ENCODE measurements at places on chromosomes 2 and 18.

- no peak for DNase-seq
Measured at GRCh38 chr18:76803814-76804213, 18.5 kb upstream of the ZNF236 start.

- DNase-seq = no peak
Measured at GRCh38 chr2:222835143-222835822, 25.6 kb upstream of the ACSL3 start.

GRCh38 chr2:215736653-215737290 lies 276.6 kb downstream of the MREG start:
- no peak for DNase-seq

DNA sequence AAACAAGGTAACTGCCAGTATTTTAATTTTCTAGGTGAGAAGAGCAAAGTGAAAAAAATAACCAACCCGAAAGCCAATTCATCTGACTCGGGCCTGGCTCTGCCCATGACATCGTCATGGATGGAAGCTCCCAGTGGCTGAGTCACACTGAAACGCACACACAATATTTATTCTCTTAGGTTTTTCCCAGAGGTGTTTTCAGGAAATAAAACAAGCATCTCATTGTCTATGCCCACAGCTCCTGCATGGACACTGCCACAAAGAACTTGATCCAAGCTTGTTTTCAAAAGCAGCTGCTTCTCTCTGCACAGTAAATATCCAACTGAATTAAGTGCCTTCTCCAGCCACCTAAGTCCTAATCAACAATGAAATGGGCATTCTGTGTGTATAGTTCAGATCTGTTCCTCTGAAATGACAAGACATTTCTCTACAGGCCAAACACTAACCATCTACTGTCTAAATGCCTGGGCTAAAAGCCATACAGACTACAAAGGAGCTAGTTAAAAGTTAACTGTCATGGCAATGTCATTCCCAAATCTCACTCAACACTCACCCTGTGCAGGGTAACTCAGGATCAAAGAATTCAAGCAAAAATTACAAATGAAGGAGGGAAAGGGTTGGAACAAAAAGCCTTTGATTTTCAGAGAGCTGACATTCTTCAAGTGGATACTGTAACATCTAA lies 62.9 kb downstream of the RPL31 start:
- no peak for DNase-seq

- DNase-seq = no peak
Measured at GRCh38 chr18:77346208-77346810, 96.7 kb downstream of the GALR1 start.

DNA sequence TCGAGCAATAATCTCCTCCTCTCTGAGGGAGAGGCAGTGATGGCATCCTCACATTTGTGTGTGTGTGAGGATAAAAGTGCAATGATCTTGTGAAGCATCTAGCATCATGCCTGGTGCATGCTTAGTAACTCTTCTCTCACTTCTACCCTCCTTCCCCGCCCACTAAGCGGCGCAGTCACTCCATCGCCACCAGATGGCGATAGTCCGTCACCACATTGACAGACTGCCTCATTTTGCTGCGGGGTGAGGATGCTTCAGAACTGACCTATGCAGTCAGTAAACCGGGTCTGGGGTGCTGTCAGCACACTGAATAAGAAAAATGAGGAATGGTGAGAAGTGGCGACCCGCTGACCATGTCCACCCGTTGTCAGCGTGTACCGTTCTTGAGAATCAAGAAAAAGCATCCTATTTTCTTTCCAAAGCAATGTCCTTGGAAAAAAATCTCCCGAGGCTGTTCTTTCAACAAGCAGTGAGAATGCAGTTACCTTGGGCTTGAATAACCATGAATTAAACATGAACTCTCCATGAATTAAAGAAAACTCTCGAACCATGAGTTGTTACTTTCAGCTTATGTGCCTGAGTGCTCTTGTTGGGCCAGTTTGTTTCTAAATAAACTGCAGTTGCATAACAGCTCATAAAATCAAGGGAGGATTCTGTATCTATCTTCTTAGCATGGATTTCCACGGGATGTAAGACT lies 37.3 kb upstream of the TMEM177 start:
- DNase-seq = peak; percentile 27

GRCh38 chr2:178208817-178209216 lies 14.5 kb downstream of the OSBPL6 start:
- no peak for DNase-seq

GRCh38 chr2:26173776-26174482 lies 1.0 kb downstream of the GAREM2 start:
- no peak for DNase-seq

DNA sequence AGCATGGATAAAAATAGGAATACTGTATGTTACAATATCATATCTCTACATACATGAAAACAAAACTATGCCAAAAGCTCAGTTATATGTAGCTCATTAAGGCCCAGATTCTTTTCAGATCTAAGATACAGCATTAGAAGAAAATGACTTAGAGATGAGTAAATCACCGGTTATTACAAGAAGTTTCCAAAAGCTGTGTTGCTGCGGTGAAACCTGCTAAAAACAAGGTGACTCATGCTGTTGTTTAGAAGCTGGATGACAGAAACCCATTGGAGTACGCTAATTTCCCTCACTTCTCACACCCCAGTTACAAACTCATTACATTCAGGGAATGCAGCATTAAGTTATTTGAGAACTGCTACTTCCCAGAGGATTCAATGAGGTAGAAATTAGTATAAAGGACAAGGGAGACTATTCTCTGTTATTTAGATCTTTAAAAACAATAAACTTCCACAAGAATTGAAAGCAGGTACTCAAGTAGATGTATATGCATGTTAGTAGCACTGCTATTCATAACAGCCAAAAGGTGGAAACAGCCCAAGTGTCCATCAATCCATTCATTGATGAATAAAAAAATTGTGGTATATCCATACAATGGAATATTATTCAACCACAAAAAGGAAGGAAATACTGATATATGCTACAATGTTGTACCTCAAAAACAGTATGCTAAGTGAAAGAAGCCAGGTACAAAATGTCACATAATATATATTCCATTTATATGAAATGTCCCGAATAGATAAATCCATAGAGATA lies 32.6 kb downstream of the RBKS start:
- DNase-seq = no peak

DNA sequence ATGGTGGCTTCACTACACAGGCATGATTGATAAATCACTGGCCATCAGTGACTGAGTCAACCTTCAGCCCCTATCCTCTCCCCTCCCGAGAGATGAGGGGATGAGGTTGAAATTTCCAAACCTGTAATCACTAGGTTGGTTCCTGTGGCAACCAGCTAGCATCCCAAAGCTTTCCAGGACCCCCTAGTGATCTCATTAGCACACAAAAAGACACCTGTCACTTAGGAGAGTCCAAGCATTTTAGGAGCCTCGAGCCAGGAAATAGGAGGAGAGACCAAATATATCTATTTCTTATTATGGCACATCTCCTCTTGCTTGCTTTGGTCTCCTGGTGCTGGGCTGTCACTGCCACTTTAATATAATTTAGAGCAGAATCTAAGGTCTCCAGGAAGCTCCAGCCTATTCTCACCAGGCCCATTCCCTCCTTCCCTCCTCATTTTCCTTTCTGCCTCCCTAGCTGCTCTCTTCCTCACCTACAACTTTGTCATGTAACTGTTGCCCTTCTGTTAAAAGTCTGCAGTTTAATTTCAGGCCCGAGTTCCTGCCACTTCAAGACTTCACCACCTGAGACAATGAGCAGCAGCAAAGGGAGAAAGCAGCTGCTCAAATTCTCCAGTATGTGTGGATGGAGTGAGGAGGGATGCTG lies 33.2 kb upstream of the NAB1 start:
- no peak for DNase-seq

DNA sequence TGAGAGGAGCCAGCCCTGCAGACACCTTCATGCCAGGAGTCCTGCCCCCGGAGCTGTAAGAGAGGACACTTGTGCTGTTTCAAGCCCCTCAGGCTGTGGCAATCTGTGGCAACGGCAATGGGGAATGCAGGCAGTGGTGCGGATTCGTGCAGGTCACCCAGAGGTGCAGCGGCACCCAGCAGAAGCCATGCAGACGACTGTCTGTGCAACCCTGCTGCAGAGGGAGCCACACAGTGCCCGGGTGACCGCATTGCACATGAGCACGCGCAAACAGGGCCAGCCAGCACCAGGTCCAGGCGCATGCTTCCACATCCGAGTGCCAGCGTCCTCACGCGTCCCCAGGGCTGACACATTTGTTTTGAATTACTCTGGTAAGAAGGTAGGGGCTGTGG lies 84.8 kb upstream of the GPC1 start:
- DNase-seq = no peak

DNA sequence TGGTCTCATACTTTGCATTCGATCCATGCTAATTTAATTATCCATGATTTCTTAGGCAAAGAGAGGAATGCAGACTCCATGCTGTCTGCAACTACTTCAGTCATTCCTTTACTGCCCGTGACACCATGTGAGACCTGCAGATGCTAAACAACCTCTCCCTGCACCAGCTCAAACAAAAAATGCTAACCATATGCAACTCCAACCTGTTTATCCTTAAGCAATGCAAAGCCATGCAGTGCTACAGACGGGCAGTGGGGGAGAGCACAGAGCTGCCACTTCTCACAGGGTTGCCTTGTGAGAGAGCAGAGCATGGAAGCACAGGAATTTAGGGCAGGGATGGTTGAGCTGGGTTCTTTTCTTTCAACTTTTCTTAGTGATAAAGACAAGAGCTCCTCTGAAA lies 74.9 kb upstream of the KLHL14 start:
- DNase-seq = no peak

DNA sequence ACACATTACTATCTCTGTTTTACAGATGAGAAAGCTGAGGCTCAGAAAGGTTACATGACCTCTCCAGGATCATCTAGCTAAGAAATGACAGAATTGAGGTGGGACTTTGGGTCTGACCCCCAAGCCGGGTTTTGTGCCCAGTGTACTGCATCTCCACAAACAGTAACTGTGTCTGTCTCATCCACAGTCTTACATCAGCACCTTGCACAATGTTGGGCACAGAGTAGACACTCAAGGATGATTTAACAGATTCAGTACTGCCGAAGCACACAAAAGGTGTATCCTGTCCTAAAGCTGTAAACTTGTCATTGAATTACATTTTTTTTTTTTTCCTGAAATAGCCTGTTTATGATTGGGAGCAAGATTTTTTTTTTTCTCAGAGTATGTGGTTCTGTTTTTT lies 84.8 kb downstream of the ADCYAP1 start:
- no peak for DNase-seq

- no peak for DNase-seq
Measured at GRCh38 chr2:25728559-25728958, 55.2 kb upstream of the DTNB start.

- DNase-seq = no peak
Measured at GRCh38 chr2:74778381-74779264, 55.3 kb upstream of the HK2 start.

DNA sequence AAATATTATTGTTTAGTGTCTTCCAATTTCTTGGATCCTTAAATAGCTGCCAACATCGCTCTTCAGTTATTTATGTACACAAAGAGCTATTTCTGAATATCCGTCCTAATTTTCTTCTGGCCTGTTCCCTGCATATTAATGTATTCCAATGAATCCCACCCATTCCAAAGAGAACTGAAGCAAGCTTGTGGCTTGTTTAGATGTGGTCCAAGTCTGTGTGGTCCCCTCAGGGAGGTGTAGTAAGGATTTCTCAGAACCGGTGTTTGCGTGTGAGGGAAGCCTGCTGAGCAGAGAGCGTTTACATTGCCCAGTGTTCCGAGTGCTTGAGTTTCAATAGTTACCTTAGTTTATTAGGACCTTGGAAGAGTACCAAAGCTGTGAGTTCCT lies 25.1 kb upstream of the IL1R1 start:
- no peak for DNase-seq

DNA sequence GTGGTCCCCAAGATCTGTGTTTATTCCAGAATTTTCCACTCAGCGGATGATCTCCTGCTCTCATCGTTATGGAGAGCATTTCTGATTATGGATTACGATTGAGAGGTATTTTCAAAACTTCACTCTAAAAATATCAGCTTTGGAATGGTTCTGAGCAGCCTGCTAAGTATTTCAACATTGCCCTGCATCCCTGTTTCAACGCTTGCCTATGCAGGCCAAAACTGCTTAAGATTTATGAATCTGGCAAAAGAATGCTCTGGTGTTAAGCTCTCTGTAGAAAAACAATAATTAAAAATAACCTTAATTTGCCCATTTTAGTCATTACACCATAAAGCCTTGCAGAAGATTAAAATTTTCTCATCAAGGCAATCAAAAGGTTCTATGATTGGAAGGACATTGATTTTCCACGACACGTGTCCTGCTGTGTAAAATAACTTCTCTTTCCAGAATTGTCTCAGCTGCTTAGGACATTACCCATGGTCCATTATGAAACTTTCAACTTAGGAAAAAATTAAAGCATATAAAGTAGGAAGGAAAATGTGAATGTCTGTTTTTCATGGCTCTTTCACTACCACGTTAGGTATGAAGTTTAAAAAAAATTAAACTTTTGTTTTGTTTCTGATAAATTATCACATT lies 229.9 kb downstream of the ACKR3 start:
- no peak for DNase-seq

- no peak for DNase-seq
Measured at GRCh38 chr2:28869494-28870145, 489 bp downstream of the TRMT61B start.

DNA sequence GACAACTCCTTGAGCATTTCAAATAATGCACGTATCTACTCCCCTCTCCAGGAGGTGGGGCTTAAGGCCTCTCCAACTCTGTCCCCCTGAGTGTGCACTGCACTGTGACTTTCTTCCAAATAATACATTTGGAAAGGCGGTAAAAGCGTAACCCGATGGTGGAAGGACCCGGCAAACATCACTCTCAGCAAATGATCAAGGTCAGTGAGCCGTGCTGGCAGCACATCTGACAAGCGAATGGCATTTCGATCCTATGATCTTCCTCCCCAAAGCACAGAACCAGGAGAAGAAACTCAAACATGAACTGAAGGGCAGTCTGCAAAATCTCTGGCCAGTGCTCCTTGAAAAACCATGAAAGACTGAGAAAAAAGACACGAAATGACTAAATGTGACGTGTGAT lies 208.7 kb downstream of the TWIST2 start:
- DNase-seq = no peak
